CD4-positive, alpha-beta memory T cell (primary cell): ENCODE measurements at places on chromosomes 11 and 22. TPM values are rescaled to one million over a fixed set of nuclear protein-coding genes. Genes with fewer than 3 reads are reported as not detected.

Gene SOX6
- not detected for polyA plus RNA-seq

DNA sequence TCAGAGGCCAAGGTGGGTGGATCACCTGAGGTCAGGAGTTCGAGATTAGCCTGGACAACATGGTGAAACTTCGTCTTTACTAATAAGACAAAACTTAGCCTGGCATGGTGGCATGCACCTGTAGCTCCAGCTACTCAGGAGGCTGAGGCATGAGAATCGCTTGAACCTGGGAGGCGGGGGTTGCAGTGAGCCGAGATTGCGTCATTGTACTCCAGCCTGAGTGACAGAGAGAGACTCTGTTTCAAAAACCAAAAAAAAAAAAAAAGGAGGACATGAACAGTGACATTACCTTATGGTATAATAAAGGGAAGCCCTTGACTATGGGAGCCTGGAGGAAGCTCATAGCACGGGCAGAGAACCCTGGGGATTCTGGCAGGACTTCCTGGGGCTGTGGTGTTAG, 16.5 kb upstream of the PLEKHB1 start:
- DNase-seq, result no peak
- H3K27ac ChIP-seq, result no peak overlapping the region
- no peaks in the 10 kb centered on the region for H3K36me3 ChIP-seq
- H3K27me3 ChIP-seq, result no peaks in the 10 kb centered on the region
- H3K4me1 ChIP-seq, result no peaks in the 10 kb centered on the region

- DNase-seq, result no peak
- no peaks in the 10 kb centered on the region for H3K27me3 ChIP-seq
- no peaks in the 10 kb centered on the region for H3K4me1 ChIP-seq
- no peaks in the 10 kb centered on the region for H3K36me3 ChIP-seq
These were observed 32.0 kb downstream of the OR5A2 start for GRCh38 chr11:59394186-59394585.

GRCh38 chr11:130555251-130555841, 106.9 kb downstream of the ADAMTS15 start:
- no peak for DNase-seq
- H3K36me3 ChIP-seq, result no peaks in the 10 kb centered on the region
- no peaks in the 10 kb centered on the region for H3K4me1 ChIP-seq

Gene TMEM191B
- polyA plus RNA-seq, result 2.4 TPM

GRCh38 chr11:78299000-78299710, 110.4 kb downstream of the USP35 start:
- no peak for DNase-seq
- H3K4me3 ChIP-seq, result no peak overlapping the region
- H3K27ac ChIP-seq, result no peak overlapping the region
- H3K4me1 ChIP-seq, result no peaks in the 10 kb centered on the region
- no peaks in the 10 kb centered on the region for H3K36me3 ChIP-seq

DNA sequence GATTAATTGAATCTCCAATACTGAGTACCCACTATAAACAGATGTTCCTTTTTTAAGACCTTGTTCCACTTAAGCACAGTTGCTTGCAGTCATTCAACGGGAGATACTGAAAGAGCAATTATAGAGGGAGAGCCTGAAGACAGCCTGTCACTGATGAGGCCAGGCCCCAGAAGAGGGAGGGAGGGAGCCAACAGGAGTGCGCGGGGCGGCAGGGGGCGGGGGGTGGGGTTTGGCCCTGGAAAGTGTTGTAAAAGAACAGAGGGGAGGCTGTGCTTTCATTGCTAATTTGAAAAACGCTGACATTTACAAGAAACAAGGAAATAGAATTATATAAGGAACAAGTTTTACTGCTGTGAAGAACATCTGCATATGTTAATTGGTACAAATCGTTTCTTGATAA, 53.1 kb downstream of the MAP6 start:
- no peak overlapping the region for H3K4me3 ChIP-seq
- no peak overlapping the region for H3K27ac ChIP-seq
- no peaks in the 10 kb centered on the region for H3K36me3 ChIP-seq
- no peaks in the 10 kb centered on the region for H3K27me3 ChIP-seq
- DNase-seq, result no peak

- H3K36me3 ChIP-seq, result no peaks in the 10 kb centered on the region
- DNase-seq, result no peak
- no peaks in the 10 kb centered on the region for H3K27me3 ChIP-seq
- no peak overlapping the region for H3K4me3 ChIP-seq
- H3K27ac ChIP-seq, result no peak overlapping the region
- no peaks in the 10 kb centered on the region for H3K4me1 ChIP-seq
These were observed 493.9 kb downstream of the MN1 start for GRCh38 chr22:27307545-27308247.

Gene FANCF
- polyA plus RNA-seq, result 17.7 TPM

- H3K27ac ChIP-seq, result no peak overlapping the region
- peaks cover 24% of the 10 kb centered on the region for H3K4me1 ChIP-seq
- H3K36me3 ChIP-seq, result no peaks in the 10 kb centered on the region
These were observed 28.5 kb downstream of the AMBRA1 start for GRCh38 chr11:46565232-46565840.

Gene RFPL3
- polyA plus RNA-seq, result not detected
